ENCODE measurements at places on chromosomes 12 and 14.
A peak's percentile ranks its signal among the peaks of the same experiment; 100 is the strongest.

GRCh38 chr12:125983094-125983783, 918.0 kb downstream of the AACS start:
- DNase-seq: no peak

DNA sequence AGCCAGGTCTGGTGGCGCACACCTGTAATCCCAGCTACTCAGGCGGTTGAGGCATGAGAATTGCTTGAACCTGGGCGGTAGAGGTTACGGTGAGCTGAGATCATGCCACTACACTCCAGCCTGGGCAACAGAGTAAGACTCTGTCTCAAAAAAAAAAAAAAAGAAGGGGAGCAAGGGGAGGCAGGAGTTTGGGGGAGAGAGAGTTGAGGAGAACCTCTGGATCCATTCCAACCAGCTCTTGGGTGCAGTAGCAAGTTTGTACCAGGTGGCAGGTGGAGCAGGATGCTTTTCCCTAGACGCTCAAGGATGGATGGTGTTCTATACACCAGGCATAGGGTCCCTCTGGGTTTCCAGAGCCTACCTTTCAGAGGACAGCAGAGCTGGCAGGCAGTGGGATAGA, 1.9 kb downstream of the NFE2 start:
- DNase-seq: no peak

- DNase-seq: no peak
These were observed 30.1 kb upstream of the CAND1 start for GRCh38 chr12:67239061-67239460.

DNA sequence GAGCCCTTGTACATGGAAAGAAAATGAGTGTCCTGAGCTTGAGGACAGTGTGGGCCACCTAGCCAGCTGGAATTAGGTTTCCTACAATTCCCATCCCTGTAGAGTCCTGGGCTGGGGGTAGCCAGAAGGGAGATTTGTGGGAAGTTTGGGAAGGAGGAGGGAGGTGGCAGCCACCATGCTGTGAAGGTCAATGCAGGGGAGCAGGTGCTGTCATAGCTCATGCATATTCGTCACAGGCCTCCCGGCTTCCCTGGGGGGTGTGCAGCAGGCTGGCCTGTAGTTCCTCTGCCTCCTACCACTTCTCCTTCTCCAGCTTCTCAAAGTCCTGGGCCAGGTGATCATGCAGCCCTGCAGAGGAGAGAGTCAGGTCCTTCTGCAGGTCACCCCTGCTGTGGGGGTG, 121.3 kb downstream of the TBX3 start:
- no peak for DNase-seq

GRCh38 chr14:53109105-53110041, 43.8 kb downstream of the DDHD1 start:
- DNase-seq: peak; percentile 33

- DNase-seq: no peak
These were observed 891 bp downstream of the SPRYD4 start for GRCh38 chr12:56469007-56469930.

- no peak for DNase-seq
These were observed 35.3 kb upstream of the INF2 start for GRCh38 chr14:104654119-104654518.

All from activated T-cell treated with anti-CD3 and anti-CD28 coated beads for 48 hours (primary cell).